ENCODE measurements at places on chromosomes 5 and 9. TPM values are rescaled to one million over a fixed set of nuclear protein-coding genes. Genes with fewer than 3 reads are reported as not detected.

GDA gene
- 0.21 TPM for total RNA-seq

LHX6 gene
- total RNA-seq: 1.3 TPM

CCDC180 gene
- 1.5 TPM for total RNA-seq

ABCA1 gene
- 40.0 TPM for total RNA-seq

PTGS1 gene
- total RNA-seq: 0.06 TPM

ZNF474 gene
- total RNA-seq: not detected

CDC20B gene
- total RNA-seq: not detected

IL9 gene
- not detected for total RNA-seq

SAPCD2 gene
- 42.8 TPM for total RNA-seq

GRXCR2 gene
- not detected for total RNA-seq

C5orf52 gene
- total RNA-seq: not detected

FOXD1 gene
- 0.04 TPM for total RNA-seq

FYB1 gene
- total RNA-seq: not detected

OBP2B gene
- not detected for total RNA-seq

NR3C1 gene
- 30.0 TPM for total RNA-seq

INSL4 gene
- total RNA-seq: not detected

FAM151B gene
- total RNA-seq: 2.3 TPM

C5orf63 gene
- total RNA-seq: 8.8 TPM

ELAVL2 gene
- not detected for total RNA-seq

PCDHA4 gene
- not detected for total RNA-seq

HMCN2 gene
- total RNA-seq: not detected

TOR1B gene
- 18.1 TPM for total RNA-seq

FOXI1 gene
- total RNA-seq: not detected

CXCL14 gene
- total RNA-seq: not detected

Data from HepG2 (cell line).